ENCODE measurements at places on chromosomes 2 and 18.
A peak's percentile ranks its signal among the peaks of the same experiment; 100 is the strongest.

- no peaks in the 10 kb centered on the region for H3K4me1 ChIP-seq
- H3K36me3 ChIP-seq = no peaks in the 10 kb centered on the region
- H3K4me3 ChIP-seq = no peak overlapping the region
- H3K27ac ChIP-seq = no peak overlapping the region
Measured at GRCh38 chr18:5937121-5937520, 41.8 kb upstream of the TMEM200C start.

- H3K4me1 ChIP-seq = no peaks in the 10 kb centered on the region
- H3K4me3 ChIP-seq = no peak overlapping the region
- H3K27me3 ChIP-seq = no peaks in the 10 kb centered on the region
- H3K27ac ChIP-seq = no peak overlapping the region
- H3K36me3 ChIP-seq = no peaks in the 10 kb centered on the region
Measured at GRCh38 chr18:66210875-66211274, 393.0 kb downstream of the CDH19 start.

- H3K4me1 ChIP-seq = no peaks in the 10 kb centered on the region
- no peak overlapping the region for H3K4me3 ChIP-seq
- H3K27ac ChIP-seq = no peak overlapping the region
- no peaks in the 10 kb centered on the region for H3K27me3 ChIP-seq
Measured at GRCh38 chr2:181670632-181671031, 9.7 kb downstream of the NEUROD1 start.

DNA sequence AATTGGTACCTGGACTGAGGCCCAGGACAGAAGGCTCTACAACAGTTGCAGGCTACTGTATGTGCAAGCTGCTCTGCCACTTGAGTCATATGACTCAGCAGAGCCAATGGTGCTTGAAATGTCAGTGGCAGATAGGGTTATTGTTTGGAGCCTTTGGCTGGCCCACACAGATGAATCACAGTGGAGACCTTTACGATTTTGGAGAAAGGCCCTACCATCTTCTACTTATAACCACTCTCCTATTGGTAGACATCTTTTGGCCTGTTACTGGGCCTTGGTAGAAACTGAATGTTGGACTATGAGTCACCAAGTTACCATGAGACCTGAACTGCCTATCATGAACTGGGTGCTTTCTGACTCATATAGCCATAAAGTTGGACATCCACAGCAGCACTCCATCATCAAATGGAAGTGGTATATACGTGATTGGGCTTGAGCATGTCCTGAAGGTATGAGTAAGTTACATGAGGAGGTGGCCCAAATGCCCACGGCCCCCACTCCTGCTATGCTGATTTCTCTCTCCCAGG, 88.9 kb upstream of the NRXN1 start:
- no peak overlapping the region for H3K27ac ChIP-seq
- no peaks in the 10 kb centered on the region for H3K36me3 ChIP-seq
- H3K4me3 ChIP-seq = no peak overlapping the region
- DNase-seq = no peak
- no peaks in the 10 kb centered on the region for H3K27me3 ChIP-seq

- no peaks in the 10 kb centered on the region for H3K27me3 ChIP-seq
- H3K4me1 ChIP-seq = no peaks in the 10 kb centered on the region
- H3K4me3 ChIP-seq = no peak overlapping the region
- DNase-seq = no peak
- H3K36me3 ChIP-seq = no peaks in the 10 kb centered on the region
Measured at GRCh38 chr2:74983631-74984392, 25.4 kb downstream of the POLE4 start.

DNA sequence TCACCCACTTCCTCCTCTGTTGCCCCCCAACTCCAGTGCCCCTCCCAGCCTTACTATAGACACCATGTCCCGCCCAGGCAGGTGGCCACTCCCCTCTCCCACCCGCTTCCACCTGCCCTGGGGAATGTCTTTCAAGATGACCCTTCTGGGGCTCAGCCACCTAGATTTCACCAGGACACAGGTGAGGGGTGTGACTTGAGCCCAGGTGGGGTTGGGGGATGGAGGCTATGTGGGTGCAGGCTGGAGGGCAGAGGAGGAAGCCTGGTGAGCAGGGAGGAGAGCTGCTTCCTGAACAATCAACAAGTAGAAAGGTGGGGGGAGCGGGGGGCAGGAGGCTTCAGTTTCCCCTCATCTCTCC, 8.7 kb downstream of the ADRA2B start:
- H3K4me1 ChIP-seq = no peaks in the 10 kb centered on the region
- no peaks in the 10 kb centered on the region for H3K36me3 ChIP-seq
- H3K4me3 ChIP-seq = no peak overlapping the region
- H3K27ac ChIP-seq = peak overlapping the region; percentile 19
- DNase-seq = no peak

DNA sequence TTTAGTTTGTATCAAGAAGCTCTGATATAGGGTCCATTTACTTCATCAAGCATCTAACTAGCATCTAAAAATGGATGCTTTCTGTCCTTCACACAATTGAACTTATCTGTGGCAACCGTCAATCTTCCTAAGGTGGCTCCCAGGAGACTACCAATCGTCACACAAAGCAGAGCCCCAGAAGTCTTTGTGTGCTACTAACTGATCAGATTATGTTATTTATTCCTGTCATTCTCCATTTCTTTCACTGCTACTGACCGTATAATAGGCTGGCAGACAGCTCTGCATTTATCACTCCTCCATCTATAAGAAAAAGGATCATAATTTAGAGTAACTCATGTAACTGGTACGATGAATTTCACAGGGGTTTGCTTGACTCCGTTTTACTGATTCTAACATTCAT, 585.0 kb upstream of the NXPH2 start:
- no peaks in the 10 kb centered on the region for H3K36me3 ChIP-seq
- no peaks in the 10 kb centered on the region for H3K27me3 ChIP-seq
- H3K27ac ChIP-seq = no peak overlapping the region
- H3K4me3 ChIP-seq = no peak overlapping the region

GRCh38 chr2:76193089-76193488, 482.4 kb upstream of the GCFC2 start:
- no peaks in the 10 kb centered on the region for H3K4me1 ChIP-seq
- no peaks in the 10 kb centered on the region for H3K36me3 ChIP-seq
- no peaks in the 10 kb centered on the region for H3K27me3 ChIP-seq
- no peak for DNase-seq
- H3K27ac ChIP-seq = no peak overlapping the region

DNA sequence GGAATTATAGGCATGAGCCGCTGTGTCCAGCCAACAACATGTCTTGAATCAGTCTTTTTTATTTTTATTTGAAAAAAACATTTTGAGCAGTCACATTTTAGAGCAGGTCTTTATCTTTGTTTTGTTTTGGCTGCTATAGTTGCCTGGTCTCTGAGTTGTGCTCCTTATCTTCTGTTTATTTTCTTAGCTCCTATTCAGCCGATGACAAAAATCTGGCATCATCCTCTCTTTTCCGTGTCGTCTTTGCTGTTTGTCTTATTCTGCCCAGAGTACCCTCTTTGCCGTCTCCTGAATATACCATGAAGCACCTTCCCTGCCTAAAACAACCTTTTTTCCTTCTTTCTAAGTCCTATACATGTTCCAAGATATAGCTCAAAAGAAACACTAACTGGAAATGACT, 201.1 kb downstream of the THSD7B start:
- no peaks in the 10 kb centered on the region for H3K36me3 ChIP-seq
- no peak overlapping the region for H3K4me3 ChIP-seq
- no peaks in the 10 kb centered on the region for H3K4me1 ChIP-seq
- no peak for DNase-seq
- no peaks in the 10 kb centered on the region for H3K27me3 ChIP-seq

DNA sequence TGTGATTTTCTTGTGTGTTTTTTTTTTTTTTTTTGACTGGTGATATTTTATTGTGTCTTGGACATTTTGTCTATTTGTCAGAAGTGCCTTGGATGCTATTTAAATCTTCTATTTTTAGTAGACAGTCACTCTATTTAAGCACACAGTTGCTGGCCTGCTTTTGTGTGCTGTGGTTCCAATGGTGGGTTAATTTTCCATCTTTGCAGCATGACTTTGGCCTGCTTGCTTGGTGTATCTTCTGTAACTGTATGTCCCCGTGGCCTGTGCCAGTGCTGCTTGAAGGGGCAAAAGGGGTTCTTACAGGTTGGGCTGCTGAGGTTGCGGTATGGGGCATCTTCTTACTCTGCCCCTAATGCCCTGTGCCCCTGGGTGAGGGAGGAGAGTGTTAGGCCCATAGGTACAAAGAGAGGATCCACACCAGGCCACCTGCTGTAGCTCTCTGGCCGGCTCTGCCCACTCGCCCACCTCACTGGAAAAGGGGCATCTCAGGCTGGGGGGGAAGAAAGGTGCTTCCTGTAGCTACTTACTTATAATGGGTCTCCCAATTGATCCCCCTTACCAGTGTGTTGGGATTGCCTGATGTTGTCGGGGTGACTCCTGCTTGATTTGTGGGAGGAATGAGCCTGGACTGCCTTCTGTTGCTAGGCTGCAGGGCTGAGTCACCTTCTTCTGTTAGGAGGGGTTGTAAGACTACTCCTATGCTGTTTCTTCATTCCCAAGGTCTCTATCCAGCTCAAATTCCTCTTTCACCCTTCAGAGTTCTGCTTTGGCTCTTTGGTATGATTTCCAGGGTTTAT, 490.0 kb upstream of the HS6ST1 start:
- no peak overlapping the region for H3K27ac ChIP-seq
- H3K27me3 ChIP-seq = no peaks in the 10 kb centered on the region
- no peak overlapping the region for H3K4me3 ChIP-seq
- H3K4me1 ChIP-seq = no peaks in the 10 kb centered on the region
- no peak for DNase-seq

DNA sequence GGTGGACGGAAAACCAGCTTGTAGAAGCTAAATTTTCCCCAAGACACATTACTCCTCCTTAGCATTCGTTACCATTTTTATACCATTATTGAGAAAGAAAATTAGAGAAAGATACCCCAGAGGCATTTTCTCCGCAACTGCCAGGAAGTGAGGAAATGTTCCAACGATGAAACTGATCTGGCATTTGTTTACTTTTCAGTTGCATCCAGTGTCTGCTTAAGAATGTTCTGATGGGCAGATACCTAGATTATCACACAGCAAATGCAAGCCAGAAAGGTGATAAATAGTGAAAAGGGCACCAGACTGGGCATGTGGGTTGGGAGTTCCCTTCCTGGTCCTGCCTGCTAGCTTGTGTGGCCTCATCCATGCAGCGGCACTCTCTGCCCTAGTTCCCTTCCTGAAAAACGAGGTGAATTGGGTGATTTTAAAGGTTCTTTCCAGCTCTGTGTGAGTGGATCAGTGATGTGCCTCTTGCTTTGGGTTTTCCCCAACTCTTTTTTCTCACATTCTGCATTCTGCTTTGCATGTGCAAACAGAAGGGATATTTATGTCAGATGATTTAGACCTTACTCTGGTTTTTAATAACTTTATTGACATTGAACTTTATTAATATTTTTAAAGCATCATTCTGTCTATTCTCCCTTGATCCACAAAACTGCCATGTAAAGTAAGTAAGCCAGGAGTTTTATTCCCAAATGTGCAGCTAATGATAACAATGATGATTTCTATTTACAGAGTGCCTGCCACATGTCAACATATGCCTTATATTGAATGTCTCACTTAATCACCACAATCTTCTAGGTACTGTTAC, 139.6 kb downstream of the INSIG2 start:
- H3K27me3 ChIP-seq = peaks cover 13% of the 10 kb centered on the region
- H3K4me3 ChIP-seq = no peak overlapping the region
- H3K4me1 ChIP-seq = peaks cover 5% of the 10 kb centered on the region
- no peaks in the 10 kb centered on the region for H3K36me3 ChIP-seq
- no peak for DNase-seq

DNA sequence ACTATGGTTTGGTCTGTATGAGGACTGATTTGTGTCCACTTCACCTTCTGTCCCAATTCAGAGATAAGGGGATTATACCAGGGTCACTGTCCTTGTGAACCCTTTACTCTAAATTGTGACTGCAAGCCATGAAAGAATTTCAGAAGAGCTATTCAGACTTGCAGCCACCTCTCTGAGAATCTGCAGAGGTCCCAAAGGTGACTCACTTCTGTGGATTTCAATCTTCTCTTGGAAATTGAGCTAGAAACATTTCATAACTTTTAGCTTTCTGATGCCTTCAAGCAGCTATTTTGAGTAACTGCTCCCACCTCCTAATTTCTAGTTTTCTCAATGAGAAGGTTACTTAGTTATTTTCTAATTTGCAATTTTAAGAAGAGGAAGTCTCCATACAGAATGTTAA, 1242.4 kb upstream of the ACVR2A start:
- H3K27ac ChIP-seq = no peak overlapping the region
- no peak overlapping the region for H3K4me3 ChIP-seq
- no peak for DNase-seq
- no peaks in the 10 kb centered on the region for H3K4me1 ChIP-seq

- no peak for DNase-seq
- H3K27ac ChIP-seq = no peak overlapping the region
- no peaks in the 10 kb centered on the region for H3K36me3 ChIP-seq
- H3K4me1 ChIP-seq = no peaks in the 10 kb centered on the region
- no peak overlapping the region for H3K4me3 ChIP-seq
Measured at GRCh38 chr2:187075199-187075635, 226.2 kb upstream of the ZSWIM2 start.

- peak overlapping the region; percentile 51 for H3K27ac ChIP-seq
- peaks cover 65% of the 10 kb centered on the region for H3K4me1 ChIP-seq
- no peaks in the 10 kb centered on the region for H3K36me3 ChIP-seq
- no peaks in the 10 kb centered on the region for H3K27me3 ChIP-seq
Measured at GRCh38 chr2:10368491-10369231, 66.0 kb downstream of the HPCAL1 start.

DNA sequence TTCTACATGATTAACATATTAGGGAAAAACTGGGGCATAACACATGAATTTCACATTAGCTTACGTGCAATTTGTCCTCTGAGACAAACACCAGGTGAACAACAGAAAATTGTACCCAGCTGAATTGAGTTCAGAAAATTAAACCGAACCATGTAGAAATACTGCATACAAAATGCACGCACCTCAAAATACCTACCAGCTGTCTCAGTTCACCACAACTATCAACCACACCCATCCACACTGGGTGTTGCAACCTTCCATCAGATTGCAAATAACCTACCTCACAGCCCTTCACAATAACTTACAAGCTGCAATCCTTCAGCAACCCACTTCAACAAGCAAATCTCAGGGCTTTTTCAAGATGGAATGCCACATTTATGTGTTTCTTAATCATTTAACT, 55.9 kb downstream of the UNC50 start:
- H3K27ac ChIP-seq = no peak overlapping the region
- no peaks in the 10 kb centered on the region for H3K4me1 ChIP-seq
- no peak overlapping the region for H3K4me3 ChIP-seq
- no peaks in the 10 kb centered on the region for H3K27me3 ChIP-seq

- no peak overlapping the region for H3K27ac ChIP-seq
- H3K36me3 ChIP-seq = no peaks in the 10 kb centered on the region
- DNase-seq = no peak
- no peaks in the 10 kb centered on the region for H3K4me1 ChIP-seq
- no peaks in the 10 kb centered on the region for H3K27me3 ChIP-seq
Measured at GRCh38 chr2:78082555-78082954, 560.4 kb upstream of the LRRTM4 start.

- no peak overlapping the region for H3K4me3 ChIP-seq
- H3K27me3 ChIP-seq = no peaks in the 10 kb centered on the region
- no peak for DNase-seq
Measured at GRCh38 chr2:188345020-188345419, 53.3 kb downstream of the GULP1 start.

DNA sequence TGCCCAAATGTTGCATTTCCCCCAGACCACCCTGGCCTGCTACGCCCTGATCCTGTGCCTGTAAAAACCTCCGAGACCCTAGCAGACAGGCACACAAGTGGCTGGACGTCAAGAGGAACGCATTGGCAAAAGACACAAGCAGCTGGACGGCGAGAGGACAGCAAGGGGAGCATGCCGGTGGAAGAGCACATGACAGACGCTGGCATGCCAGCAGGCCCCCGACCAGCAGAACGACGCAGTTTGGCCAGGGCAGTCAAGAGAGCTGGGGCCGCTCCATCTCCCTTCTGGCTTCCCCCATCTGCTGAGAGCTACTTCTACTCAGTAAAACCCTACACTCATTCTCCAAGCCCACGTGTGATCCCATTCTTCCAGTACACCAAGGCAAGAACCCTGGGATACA, 42.1 kb downstream of the SAP130 start:
- no peaks in the 10 kb centered on the region for H3K27me3 ChIP-seq
- no peak for DNase-seq
- no peak overlapping the region for H3K27ac ChIP-seq

Data from liver (tissue), 10 donors.